ENCODE measurements at places on chromosomes 16 and 17.

DNA sequence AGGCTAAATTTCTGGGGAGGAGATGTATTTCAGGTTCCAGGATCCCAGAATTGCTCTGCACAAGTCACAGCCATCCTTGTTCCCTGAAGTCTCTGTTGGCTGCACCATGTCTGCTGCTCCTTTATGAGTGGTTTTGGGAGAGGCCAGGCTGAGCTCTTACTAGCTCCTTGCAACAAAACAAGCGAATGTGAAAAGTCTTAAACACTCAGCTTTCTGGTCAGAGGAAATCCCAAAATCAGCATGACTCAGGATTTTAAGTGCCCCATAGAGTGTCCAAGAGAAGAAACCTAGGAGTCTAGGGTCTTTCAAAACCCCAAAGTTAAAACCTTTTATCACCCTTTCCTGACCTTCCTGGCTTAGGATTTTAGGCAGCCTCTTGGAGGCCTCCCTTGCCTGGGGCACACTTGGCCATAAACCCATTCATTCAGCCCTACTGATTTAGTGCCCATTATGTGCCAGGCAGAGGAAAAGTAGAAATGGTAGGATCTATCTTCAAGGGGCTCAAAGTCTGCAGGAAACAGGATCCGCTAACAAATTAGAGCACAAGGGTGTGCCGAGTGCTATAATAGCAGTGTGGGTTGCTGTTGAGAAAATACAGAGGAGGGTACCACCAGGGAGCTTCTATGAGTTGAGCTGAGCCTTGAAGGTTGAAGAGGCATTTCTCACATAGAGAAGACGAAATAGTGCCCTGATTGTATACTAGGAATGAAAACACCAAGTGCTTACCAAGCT lies 36.9 kb downstream of the SOST start:
- no peak for DNase-seq

GRCh38 chr17:52227926-52228325 lies 69.4 kb upstream of the CA10 start:
- DNase-seq, result no peak

- DNase-seq, result no peak
Observed at GRCh38 chr16:50281391-50282009, 15.1 kb downstream of the ADCY7 start.

- peak; percentile 34 for DNase-seq
Observed at GRCh38 chr17:44005527-44006271, 1.3 kb downstream of the NAGS start.

DNA sequence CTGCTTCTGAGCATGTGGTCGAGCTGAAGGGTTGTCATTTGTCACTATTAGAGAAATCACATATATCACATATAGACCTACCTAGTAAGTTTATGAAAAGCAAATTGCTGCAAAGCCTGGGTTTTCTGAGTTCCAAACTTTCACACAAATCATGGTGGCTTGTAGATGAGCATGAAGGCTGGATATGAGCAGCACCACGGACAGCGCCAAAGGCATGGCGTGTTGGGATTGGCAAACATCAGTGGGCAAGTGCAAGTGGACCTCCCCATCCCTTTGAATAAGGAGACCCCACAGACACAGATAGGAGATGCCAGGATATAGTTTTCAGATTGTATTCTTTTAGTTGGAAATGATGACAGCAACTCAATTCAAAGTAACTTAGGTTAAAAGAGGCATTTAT lies 77.6 kb upstream of the CACNG3 start:
- DNase-seq, result no peak

GRCh38 chr17:57090560-57091185 lies 5.6 kb downstream of the AKAP1 start:
- no peak for DNase-seq
